Uterine smooth muscle cell (primary cell): ENCODE measurements at places on chromosomes 16 and 17. TPM values are rescaled to one million over a fixed set of nuclear protein-coding genes. Genes with fewer than 3 reads are reported as not detected.

Gene RAB11FIP4
- total RNA-seq, result 0.12 and 0.66 TPM in 2 replicates

Gene KCNJ2
- 2.8 and 6.6 TPM in 2 replicates for total RNA-seq

Gene CPHXL2
- total RNA-seq, result not detected in 2 replicates

Gene HS3ST2
- total RNA-seq, result 0.11 and 0.75 TPM in 2 replicates

Gene MYH2
- under 0.01 and 0.12 TPM in 2 replicates for total RNA-seq

Gene ANKRD40CL
- total RNA-seq, result not detected in 2 replicates

Gene CPPED1
- total RNA-seq, result 4.6 and 4.9 TPM in 2 replicates

Gene PRR29
- total RNA-seq, result 0.11 and 0.25 TPM in 2 replicates

Gene TMC8
- not detected in 2 replicates for total RNA-seq

Gene DDX28
- 14.1 and 20.3 TPM in 2 replicates for total RNA-seq

Gene DRC3
- 0.55 and 1.1 TPM in 2 replicates for total RNA-seq

Gene CDRT15L2
- not detected in 2 replicates for total RNA-seq

Gene PIK3R6
- total RNA-seq, result 0.22 TPM in 1 of 2 replicates, not detected in the other

Gene CCL18
- total RNA-seq, result not detected in 2 replicates

Gene DYNC1LI2
- total RNA-seq, result 131 and 156 TPM in 2 replicates

Gene PCTP
- 13.1 and 17.0 TPM in 2 replicates for total RNA-seq

Gene PIMREG
- 20.7 and 52.6 TPM in 2 replicates for total RNA-seq

Gene WNT3
- 0.62 and 1.00 TPM in 2 replicates for total RNA-seq

Gene SERPINF2
- total RNA-seq, result under 0.01 TPM in 1 of 2 replicates, not detected in the other

Gene ZDHHC1
- 6.2 and 7.4 TPM in 2 replicates for total RNA-seq

Gene RBFOX1
- total RNA-seq, result not detected in 2 replicates

Gene MEOX1
- under 0.01 TPM in 1 of 2 replicates, not detected in the other for total RNA-seq

Gene KIF2B
- total RNA-seq, result not detected in 2 replicates
